ENCODE measurements at places on chromosomes 3 and 15.

- DNase-seq: no peak
Observed at GRCh38 chr15:53618461-53618860, 141.0 kb downstream of the WDR72 start.

- no peak for DNase-seq
Observed at GRCh38 chr15:96701443-96701842, 370.9 kb downstream of the NR2F2 start.

DNA sequence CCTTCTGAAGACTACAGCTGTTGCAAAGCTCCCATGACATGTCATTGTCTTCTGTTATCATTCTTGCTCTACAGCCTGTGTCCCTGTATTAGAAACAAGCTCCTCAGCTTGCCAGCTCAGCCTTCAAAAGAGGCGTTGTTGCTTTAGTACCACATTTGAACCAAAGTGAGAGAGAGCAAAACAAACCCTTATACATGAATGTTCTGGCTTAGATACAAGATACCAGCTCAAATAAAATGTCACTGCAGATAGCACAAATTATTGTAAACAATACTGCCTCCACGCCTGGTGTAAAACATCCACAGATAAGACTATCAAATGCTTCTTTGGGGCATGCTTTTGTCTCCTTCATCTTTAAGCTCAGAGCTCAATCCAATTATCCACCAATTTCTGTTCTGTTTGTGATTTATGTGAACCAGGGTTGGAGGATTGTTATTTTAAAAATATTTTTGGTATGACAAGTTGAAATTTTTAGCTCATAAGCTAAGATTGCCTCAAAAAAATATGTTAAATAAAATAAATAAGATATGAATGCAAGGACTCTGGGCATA lies 403.6 kb upstream of the CDIN1 start:
- DNase-seq: no peak

GRCh38 chr3:49255112-49255511 lies 21.9 kb downstream of the C3orf62 start:
- no peak for DNase-seq

DNA sequence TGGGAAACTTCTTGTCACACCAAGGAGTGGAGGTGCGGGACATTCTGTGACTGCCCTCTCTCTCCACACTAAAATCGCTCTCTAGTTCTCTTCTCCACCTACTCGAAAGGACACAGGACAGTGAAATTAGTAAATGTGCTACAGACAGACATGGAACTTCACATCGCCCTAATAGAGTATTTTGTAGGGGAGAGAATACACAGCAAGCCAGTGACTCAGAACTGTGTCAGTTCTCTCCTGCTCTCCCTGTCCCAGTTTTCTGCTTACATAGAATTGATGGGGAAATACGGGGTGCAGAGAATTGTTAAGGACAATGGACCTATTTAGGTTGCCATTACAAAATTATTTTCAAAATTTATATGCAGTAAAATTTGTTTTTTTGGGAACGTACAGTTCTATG lies 159.6 kb upstream of the GADL1 start:
- DNase-seq: no peak

GRCh38 chr15:92454555-92455105 lies 60.9 kb downstream of the ST8SIA2 start:
- DNase-seq: no peak

DNA sequence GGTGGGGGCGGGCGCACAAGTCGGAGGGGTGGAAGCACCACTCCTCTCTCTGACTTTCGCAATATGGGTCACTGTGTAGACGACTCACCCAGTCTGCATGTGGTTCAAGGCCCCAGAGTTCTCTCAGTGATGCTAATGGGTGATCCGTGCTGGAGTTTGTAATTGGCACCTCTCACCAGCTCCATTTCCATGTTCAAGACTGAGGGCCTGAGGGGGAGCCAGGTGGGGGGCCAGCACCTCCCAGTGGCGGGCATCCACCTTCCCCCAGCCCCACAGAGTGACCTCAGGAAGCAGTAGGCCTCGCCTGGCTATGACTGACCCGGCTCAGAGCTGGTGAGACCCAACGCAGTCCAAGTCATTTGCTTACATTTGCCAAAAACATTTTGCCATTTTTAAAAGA lies 230.0 kb upstream of the ST8SIA2 start:
- DNase-seq: no peak

GRCh38 chr3:31367518-31367917 lies 165.2 kb upstream of the STT3B start:
- no peak for DNase-seq

DNA sequence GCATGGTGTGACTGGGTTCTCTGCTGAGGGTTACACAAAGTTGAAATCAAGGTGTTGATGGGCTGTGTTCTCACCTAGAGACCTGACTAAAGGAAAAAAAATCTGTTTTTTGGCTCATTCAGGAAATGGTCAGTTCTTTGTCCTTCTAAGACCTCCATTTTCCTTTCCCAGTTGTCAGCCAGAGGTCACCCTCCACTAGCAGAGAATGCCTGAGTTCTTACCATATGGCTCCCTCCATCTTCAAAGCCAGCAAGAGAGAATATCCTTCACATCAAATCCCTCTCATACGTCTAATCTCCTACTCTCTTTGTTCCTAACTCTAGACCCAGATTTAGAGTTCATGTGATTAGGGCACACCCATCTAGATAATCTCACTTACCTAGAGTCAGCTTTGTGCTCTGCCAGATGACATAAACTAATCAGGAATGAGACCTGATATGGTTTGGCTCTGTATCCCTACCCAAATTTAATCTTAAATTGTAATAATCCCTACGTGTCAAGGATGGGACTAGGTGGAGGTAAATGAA lies 19.4 kb downstream of the ANKRD28 start:
- DNase-seq: no peak

- no peak for DNase-seq
Observed at GRCh38 chr3:167602041-167602440, 51.7 kb downstream of the WDR49 start.
